ENCODE measurements at places on chromosomes 7 and 10.

DNA sequence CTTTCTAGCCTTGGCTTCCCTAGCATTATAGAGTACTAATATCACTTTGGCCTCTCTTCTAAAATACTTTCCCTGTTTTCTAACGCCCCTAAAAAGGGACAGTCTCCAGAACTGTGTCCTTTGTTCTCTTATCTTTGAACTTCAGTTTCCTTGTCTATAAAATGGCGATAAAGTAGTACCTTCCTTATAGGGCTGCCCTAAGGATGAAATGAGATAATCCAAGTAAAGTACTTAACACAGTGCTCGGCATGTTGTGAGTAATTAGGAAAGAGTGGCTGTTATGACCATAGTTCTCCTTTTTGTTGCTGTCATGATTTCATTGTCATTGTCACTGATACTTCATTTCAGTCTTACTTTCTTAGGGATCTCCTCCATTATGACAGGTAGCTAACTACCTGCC, 114.7 kb downstream of the EXOC4 start:
- DNase-seq = no peak

- DNase-seq = no peak
Measured at GRCh38 chr7:135493362-135493761, 16.5 kb downstream of the CNOT4 start.

DNA sequence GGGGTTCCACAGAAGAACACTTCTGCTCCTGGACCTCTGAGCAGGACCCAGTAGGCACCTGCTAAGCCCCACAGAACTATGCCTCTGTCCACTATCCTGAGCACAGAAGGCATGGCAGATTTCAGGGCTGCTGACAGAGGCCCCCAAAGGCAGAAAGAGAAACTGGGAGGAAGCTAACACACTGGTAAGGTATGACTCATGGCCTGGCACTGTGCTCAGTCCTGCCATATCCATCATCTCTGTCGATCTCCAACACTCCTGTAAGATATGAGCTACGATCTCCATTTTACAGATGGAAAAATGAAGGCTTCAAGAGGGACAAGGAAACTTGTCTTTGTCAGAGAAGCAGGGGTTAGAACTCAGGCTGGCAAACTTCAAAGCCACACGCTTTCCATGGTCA, 62.2 kb downstream of the GRID1 start:
- DNase-seq = no peak

- no peak for DNase-seq
Measured at GRCh38 chr7:27419581-27420177, 177.1 kb downstream of the EVX1 start.

- DNase-seq = no peak
Measured at GRCh38 chr7:123131556-123131955, 68.2 kb downstream of the SLC13A1 start.

DNA sequence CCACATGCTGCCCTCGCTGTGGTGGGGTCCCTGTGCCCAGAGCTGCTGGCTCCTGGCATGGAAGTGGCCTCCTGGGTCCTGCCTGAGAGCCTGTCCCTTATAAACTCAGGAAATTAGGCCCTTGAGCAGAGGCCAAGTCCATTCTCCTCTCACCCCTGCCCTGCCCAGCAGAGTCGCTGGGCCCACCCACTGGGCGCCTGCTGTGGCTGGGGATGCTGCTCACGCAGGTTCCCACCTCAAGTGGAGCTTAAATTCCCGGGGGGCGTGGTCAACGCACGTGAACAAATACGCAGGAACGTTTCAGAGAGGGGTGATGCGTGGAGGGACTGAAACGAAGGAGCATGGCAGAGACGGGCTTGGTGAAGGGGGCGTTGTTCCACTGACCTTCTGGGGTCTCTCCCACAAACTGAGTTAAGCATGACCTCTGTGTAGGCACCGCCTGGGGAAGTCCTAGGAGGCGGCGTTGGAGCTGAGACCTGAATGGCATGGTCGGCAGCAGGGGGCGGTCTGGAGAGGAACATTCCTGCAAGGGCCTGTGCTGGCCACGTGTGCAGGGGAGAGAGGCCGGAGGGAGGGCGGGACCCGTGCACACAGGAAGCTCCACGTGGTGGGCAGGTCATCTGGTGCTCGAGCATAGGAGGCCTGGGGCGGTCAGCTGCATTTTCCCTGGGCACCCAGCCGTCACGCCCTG, 27.9 kb downstream of the FAM20C start:
- no peak for DNase-seq

- DNase-seq = no peak
Measured at GRCh38 chr10:70476249-70477035, 2.1 kb upstream of the PALD1 start.

- no peak for DNase-seq
Measured at GRCh38 chr7:18163091-18163490, 135.4 kb upstream of the PRPS1L1 start.

- DNase-seq = no peak
Measured at GRCh38 chr10:78217336-78217735, 183.7 kb downstream of the RPS24 start.

- no peak for DNase-seq
Measured at GRCh38 chr10:20835335-20835734, 61.8 kb downstream of the NEBL start.

- no peak for DNase-seq
Measured at GRCh38 chr10:59237775-59238174, 61.3 kb downstream of the PHYHIPL start.

GRCh38 chr7:115471891-115472290, 550.0 kb downstream of the MDFIC start:
- no peak for DNase-seq

GRCh38 chr7:85186083-85186520, 754 bp downstream of the SEMA3D start:
- no peak for DNase-seq

GRCh38 chr7:159126311-159127260, 18.1 kb downstream of the VIPR2 start:
- no peak for DNase-seq

GRCh38 chr10:62016623-62017490, 115.4 kb downstream of the ARID5B start:
- DNase-seq = no peak

DNA sequence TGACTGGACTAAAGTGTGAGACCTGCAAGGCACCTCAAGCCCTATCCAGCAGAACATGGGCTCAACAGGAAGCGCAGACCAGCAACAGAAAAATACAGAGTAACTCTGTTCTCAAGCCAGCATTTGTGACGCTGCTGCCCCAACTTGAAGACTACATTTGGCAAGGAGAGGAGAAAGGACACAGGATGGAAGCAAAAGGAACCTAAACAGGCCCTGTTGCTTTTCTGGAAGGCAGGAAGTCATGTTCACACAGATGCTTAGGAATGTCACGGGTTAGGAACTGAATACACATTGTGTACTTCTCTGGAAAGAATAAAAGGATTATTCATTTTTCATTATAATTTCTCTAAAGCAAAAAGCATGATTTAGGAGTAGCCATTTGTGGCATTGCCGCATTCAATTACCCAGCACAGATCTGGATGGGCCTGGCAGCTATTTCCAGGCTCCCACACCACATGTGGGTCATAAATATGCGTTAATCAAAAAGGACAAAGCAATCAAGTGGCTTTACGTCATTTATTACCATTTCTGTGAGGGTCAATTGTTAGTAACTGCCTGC, 19.8 kb upstream of the TOMM7 start:
- DNase-seq = no peak

GRCh38 chr7:93161181-93161762, 13.1 kb upstream of the SAMD9L start:
- DNase-seq = no peak

DNA sequence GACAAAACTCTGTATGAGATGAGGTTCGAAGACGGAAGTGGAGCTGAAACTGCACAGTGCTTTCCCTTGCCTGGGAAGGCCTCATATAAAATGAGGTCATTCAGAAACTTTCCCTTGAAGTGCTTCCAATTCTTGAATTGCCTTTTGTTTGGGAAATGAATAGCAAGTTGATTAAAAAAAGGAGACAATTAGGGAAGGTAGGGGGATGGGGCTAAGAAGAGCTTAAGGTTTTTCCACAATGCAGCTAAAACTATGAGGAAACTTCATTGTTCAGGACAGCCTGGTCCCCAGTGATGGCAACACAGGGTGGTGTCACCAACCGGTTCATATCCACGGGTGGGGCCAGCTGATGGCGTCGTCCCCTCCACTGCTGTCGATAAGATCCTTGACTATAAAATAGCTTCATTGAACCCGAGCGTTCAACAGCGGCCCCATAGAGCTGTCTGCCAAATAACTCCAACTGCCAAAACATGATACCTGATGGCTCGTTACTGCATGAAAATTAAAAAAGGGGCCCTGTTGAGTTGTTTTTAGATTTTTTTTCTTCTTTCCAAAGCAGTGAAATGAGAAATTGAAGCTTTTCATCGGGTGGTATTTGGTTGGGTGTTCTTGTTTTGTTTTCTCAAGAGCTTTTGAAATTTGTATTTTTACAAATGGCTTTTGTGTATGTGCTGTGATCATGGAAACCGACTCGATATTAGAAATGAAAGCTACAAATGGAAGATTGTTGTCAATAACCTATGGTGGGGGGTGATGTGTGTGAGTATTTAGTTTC, 2.8 kb upstream of the CELF2 start:
- DNase-seq = no peak

DNA sequence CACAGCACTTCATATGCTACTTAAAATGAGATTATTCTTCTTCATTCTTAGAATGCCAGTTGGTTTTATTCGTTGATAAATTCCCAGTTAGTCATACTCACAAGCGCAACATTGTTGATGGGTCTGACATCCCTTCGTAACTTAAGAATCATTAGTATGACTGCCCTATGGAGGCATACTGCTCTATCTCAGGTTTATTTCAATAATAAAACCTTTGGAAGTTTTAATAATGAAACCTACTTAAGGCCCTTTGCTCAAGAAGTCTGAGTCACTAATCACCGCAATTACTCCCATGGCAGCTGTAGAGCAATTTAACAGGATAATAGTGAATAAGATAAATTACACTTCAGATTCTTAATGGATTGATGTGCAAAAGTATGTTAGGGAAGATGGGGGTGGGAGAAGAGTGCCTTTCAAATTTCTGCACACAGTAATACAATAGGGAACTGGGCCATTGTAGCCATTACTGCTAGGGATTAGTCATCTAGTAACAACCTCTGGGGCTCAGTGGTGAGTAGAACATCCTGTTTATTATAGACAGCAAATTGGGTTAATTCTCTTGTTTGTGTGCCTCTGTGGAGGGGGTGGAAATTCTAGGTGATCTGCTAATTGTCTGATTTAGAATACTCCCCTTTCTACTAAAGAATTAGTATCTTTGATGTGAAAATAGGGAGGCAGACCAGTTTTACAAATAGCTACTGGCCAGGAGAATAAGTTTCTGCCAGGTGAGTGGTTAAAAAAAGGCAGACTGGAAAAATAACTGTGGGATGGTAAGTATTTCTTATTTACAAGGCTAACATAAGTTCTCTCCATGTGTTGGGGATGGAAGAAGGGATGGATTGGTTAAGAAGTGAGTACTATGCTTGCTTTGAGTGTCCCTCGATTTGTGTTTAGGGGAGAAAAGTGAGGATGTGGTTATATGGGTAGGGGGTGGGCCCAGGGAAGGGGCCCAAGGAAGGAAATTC, 74.5 kb upstream of the VKORC1L1 start:
- no peak for DNase-seq

DNA sequence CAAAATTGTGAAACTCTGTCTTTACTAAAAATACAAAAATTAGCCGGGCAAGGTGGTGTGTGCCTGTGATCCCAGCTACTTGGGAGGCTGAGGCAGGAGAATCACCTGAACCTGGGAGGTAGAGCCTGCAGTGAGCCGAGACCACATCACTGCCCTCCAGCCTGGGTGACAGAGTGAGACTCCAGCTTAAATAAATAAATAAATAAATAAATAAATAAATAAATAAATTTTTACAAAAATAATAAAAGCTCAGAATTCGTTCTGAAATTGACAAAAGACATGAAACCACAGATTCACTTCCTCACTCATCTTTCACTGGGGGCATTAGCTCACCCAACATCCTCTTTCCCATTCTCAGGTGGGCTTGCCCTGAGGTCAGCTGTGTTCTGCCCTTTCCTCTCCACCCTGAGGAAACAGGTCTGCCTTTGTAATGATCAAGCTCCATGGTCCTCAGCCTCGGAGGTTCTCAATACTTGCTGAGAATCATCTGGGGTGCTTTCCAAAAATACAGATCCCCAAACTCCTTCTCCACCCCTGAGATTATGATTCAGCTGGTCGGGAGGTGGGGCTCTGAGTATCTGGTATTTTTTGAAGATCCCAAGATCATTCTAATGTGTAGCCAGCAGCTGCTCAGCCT, 29.2 kb upstream of the APBB1IP start:
- DNase-seq = no peak

GRCh38 chr10:108147346-108147745, 982.8 kb upstream of the SORCS1 start:
- DNase-seq = no peak

- no peak for DNase-seq
Measured at GRCh38 chr7:111541067-111541466, 21.2 kb downstream of the IMMP2L start.

DNA sequence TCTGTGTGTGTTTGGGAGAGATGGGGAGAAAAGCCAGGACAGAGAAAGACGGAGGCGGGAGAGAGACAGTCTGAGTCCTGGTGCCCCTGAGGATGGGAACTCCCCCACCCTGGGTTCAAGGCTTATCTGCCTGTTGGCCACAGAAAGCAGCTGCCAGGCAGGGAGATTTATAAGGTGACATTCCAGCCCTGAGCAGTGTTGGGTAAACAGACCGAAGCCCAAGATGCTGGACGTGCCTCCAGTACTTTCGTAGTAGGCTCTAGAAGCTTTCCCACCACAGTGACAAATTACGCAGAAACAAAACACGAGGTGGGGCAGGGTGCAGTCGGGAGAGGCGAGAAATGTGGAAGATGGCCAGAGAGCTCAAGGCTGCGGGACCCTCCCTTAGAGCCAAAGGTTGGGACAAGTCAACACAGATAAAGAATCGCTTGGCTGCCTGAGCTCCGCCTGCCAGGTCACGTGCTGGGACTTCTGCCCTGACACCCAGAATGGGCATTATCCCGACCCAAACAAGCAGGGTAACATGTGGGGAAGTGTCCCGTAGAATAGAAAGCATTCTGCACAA, 41.1 kb downstream of the CCDC3 start:
- DNase-seq = no peak

DNA sequence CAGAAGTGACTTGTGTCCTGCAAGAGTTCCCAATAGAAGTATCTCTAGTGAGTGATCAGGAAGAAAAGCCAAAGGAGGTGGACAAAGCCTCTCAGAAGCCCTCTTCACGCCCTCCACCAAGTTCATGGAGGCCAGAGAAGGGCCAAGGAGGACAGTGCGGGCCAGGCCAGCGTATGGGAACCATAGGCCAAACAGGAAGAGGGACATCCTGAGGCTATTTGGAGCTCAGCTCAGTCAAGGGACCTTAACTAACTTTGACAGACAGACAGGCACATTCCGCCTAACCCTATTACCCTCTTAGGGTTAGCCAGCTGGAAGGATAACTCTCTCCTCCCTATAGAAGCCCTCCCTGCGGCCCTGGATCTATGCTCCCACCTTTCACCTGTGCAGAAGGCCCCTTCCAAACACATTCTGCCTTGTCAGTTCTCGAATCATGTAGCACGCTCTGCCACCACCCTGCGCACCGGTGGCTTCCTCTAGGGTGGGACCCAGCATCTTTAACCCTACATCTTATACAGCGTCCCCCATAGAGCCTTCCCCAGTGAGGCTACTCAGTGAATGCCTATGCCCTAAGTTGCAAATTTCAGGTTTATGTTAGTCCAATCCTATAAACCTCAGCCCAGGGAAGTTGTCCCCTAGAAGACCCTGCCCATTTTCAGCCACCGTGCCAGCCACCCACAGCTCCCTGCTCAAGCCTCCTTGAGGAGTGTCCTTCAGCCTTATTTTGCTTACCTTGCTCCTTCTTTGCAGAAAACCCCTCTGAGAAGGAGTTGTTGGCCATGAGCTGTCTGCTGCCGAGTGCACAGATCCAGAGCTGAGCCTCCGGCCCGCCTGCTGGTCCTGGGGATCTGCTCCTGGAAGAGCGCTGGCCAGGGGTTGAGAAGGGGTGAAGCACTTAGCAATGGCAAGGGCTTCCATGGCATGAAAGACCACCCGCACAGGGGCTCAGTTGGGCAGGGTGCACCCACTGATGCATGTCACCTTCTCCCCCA, 36.9 kb downstream of the FRMPD2 start:
- no peak for DNase-seq
